ENCODE measurements at places on chromosomes 7 and 10.

GRCh38 chr7:125773113-125773785, 843.6 kb upstream of the POT1 start:
- no peak for DNase-seq

DNA sequence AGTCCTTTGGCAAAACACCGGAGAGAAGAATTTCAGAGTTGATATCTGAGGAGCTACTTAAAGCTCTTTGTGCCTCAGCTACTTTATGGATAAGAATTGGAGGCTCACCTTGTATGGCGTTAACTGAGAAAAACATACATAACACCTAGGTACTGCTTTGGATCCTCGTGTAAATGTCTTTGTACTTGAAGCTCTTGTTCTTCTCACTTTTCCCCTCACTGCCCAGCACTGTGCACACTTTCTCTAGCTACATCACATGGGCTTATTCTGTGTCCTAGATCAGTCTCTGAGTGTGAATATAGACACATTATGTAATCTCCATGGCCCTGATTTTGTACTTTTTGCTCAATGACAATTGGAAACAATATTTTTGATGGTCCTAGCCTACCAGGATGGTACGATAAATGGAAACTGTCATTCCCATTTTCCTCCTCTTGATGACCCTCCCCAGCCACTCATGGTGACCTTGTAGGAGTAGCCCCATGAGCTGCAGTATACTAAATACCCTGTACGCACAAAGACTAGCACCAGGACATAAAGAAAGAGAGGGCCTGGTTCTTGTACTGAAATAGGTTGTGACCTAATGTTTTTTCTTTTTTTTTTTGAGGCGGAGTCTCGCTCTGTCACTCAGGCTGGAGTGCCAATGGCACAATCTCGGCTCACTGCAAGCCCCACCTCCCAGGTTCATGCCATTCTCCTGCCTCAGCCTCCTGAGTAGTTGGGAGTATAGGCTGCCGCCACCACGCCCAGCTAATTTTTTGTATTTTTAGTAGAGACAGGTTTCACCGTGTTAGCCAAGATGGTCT, 22.1 kb downstream of the STAMBPL1 start:
- DNase-seq, result no peak

DNA sequence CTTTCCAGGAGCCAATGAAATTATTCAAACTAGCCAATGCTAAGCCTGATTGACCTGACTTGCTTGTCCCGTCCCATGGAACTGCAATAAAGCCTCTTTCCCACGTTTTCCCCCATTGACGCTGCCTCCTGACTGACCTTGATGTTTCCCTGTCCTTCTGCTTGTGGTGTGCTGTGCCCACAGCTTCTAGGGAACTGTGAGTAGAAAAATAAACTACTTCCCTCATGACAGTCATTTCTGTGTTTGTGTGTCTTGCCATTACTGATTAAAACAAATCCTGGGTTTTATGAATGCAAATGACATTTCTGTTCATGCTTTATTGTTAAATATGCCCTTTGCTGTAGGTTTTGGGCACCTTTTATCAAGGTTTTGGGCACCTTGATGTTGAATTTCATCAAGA, 91.3 kb upstream of the ABI1 start:
- no peak for DNase-seq

DNA sequence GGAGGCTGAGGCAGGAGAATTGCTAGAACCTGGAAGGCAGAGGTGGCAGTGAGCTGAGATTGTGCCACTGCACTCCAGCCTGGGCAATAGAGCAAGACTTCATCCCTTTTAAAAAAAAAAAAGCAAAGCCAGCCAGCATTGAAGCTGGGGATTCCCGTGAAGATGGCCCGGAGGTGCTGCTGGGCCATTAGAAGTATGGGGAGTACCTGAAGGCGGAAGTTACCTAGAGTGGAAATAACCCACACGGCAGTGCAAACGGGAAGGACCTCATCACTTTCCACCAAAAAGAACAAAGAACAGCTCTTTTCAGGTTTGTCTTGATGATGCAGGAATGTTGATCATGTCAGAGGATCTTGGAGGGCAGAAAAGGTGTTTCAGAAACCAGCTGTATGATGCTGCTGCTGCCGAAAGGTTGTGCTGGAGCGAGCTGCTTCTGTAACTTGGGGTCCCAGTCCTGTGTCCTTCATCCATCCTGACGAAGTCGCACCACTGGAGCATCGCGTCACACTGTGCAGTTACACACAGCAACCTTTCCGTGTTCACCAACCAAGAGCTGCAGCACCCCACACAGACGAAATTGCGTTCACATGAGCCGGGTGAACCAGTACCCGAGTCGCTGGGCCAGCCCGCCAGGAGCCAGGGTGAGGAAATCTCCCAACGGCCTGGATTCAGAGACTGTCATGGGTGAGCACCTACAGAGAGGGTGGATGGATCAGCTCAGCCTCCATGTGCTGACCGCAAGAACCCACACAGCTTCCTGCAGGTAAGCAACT, 8.2 kb downstream of the ZFAND2A start:
- DNase-seq, result no peak

DNA sequence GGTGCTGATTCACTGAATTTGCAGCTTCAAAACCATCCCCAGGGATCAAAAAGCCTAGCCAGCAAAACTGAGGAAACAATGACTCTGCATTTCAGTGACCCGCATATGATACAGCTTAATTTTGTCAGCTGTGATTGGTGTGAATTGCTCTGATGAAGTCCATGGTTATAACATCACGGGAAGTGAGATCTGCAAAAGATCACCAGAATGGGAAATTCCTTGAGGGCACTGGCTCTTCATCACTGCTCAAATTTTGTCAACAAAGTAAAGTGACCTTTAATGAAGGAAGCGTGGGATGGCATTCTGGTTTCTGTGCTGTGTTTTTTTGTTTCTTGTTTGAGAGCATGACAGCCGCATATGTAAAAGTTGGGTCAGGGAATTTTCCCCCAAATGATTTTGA, 745.9 kb downstream of the GATA3 start:
- DNase-seq, result no peak

DNA sequence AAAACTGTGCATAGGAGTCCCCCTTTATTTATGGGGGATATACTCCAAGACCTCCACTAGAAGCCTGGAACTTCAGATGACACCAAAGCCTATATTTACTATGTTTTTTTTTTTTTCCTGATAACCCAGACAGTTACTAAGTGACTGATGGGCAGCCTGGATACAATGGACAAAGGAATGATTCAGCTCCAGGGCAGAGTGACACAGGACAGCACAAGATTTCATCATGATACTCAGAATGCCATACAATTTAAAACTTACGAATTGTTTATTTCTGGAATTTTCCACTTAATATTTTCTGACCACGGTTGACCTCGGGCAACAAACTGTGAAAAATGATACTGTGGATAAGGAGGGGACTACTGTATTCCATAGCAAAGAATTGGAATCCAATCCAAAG, 843.6 kb downstream of the PCDH15 start:
- no peak for DNase-seq
